ENCODE measurements at places on chromosomes 7 and 10.

DNA sequence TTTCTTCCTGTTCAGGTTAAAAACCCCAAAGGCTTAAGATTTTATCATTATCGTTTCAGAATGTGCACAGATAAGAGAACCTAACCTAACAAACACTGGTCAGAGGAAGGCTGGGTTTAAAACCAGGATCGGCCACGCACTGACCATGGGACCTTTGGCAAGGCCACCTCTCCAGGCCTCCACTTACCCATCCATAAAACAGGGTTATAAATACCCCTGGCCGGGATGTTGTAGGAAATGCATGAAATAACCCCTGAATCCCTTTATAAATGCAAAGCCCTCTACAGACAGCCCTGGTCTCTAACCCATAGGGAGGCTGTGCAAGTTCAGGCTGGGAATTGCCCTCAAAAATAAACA lies 418 bp downstream of the DEPP1 start:
- no peak for DNase-seq

DNA sequence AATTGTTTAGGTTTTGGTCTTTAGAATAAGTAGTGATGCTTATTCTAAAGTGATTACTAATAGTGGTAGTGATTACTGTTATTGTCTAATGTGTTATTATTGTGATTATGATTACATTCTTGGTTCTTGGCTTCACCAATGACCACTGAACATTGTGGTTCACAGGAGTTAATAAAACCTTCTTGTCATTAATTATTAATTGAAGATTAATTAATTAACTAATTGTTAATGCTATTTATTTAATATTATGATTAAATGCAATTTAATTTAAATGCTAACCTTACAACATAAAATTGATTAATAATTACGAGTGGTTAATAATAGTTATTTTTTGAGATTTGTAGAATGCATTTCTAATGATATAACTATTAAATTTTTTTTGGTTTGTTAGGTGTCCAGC lies 747.7 kb upstream of the POM121L12 start:
- no peak for DNase-seq

GRCh38 chr7:78020874-78021249 lies 222.3 kb downstream of the PHTF2 start:
- DNase-seq = no peak

- DNase-seq = no peak
Observed at GRCh38 chr10:5500162-5500670, 846 bp upstream of the CALML5 start.

DNA sequence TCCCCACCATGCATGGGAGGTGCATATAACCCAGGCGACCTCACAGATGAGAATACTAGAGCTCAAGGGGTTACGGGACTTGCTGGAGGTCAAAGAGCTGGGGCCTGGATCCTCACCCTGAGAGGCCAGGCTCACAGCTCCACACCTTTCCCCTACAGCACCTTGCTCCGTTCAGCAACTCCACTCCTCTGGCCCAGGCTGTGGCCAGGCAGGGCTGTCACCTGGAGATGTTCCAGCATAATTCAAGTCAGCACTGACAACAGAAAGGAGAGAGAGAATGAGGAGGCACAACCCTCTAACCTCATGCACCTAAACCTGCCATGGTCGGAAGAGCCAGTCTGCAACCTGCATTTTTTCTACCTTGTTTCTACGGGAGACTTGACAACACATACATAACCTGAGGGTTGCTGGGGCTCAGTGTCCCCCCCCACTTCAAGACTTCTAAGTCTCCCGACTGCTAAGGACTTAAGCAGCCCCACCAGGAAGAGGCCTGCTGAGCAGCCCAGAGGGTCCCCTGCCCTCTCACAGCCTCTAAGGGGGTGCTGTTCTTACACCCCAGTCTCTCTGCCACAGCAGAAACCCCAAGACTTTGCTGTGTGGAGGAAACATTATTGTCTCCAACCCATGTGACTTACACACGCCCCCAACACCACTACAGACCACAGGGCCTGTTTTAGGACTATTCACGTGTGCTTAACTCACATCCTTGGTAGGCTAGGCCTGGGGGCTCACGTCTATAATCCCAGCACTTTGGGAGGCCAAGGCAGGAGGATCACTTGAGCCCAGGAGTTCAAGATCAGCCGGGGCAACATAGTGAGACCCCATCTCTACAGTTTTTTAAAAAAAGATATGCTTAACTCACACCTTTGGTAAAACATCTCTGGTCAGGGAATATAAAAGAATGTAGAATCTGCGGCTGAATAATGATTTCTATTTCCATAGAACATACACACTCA lies 175.6 kb downstream of the FAM107B start:
- DNase-seq = no peak

- DNase-seq = no peak
Observed at GRCh38 chr10:132250481-132251475, 57.0 kb downstream of the STK32C start.

DNA sequence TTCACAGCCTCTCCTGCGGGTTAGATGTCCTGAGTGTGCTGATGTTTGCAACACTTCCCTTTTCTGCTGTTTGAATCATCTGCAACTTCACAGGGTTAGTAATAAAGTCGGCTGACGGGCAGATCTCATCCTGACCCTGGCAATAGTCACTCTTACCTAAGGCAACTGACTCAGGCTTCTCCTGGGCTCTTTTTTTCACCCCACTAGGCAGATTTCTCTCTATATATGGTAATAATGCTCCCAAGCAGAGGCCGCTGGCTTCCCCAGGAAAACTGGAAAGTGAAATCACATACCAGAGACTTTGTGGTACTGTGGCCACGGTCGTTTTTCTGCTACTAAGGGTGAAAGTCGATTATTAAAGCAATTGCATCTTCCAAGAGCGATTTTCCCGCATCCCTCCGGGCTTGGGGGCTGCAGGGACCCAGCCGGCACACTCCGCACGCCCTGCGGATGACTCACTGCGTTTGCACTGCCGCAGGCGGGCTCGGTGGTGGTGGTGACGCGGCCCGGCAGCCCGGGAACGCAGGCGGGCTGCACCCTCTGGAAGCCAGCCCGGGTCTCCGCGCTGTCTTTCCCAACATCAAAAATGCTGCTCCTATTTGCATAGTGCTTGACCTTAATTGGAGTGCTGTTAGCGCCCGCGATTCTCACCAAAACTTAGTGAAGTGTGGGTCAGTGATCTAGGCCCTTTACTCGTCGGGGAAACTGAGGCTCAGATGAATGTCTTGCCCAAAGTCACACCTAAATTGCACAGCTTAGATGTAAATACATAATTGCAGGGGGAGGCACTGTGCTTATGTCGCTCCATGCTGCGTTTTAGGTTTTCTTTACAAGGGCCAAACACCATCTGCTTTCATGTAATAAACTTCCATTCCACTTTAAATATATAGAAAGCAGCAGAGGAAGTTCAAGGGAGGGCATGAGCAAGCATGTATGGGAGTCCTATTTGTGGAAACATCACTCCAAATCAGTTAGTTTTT lies 47.6 kb upstream of the ITGB1 start:
- DNase-seq = peak; percentile 74

DNA sequence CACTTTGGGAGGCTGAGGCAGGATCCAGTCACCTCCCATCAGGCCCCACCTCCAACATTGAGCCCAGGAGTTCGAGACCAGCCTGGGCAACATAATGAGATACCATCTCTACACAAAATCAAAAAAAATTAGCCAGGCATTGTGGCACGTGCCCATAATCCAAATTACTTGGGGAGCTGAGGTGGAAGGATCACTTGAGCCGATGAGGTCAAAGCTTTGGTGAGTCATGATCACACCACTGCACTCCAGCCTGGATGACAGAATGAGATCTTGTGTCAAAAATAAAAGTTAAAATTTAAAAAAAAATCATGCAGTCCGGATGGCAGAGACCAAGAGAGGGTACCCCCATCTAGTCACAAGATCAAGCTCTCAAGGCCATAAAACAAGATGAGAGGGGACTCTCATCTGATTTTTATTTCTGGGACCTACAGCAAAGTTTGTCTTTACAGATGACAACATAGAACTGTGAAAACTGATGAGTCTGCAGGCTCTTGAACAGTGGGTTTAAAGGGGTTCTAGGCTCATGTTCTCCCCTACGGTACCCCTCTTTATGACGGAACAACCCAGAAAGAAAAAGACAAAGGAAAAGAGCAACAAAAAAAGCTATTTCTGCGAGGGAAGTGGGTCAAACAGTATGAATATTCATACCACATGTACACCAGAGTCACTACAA lies 28.9 kb upstream of the CREB3L2 start:
- no peak for DNase-seq

GRCh38 chr7:5607951-5608656 lies 173.4 kb downstream of the RNF216 start:
- no peak for DNase-seq

DNA sequence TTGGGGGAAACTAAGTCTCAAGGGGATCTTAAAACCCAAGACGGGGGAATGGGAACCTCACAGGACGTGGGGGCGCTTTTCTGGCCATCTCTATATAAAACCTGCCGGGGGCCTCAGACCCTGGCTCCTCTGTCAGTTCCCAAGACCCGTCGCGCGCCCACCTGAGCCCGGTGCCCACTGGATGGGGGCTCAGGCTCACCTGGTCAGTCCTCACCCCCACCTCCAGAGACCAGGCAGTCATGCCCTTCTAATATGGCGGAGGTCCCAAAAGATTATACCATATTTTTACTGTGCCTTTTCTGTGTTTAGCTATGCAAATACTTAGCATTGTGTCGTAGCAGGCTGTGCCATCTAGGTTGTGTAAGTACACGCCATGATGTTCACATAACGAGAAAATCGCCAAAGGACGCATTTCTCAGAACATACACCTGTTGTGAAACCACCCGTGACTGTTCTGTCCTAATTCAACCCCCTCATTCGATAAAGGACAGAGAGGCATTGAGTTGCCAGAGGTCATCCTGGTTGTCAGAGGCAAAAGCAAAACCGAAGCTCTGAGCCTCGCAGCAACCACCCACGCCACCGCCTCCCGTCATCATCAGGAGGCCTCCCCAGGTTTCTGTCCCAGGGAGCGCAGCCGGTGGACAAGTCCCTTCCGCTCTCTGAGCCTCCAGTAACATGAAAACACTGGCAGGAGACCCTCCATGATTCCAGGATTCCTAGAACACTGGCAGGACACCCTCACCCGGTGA lies 28.9 kb downstream of the OAT start:
- no peak for DNase-seq

DNA sequence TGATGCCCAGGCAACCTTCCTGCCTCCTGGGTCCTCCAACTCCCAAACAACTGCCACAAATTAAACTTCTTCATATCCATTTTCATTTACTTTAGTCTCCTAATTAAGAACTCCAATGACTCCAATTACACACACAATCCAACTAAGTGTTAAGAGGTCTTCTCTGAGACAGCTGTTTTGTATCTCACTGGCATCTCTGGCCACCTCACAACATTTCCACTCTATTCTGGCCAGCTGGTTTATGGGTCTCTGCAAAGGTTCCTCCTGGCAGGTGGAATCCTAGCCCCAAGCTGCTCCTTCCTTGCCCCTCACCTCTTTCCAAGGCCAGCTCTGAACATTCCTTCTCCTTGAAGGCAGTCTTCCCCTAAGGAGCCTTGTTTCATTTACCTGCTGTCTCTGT lies 123.1 kb upstream of the HPS1 start:
- DNase-seq = no peak

- peak; percentile 92 for DNase-seq
Observed at GRCh38 chr10:60944058-60944909, at the start of gene RHOBTB1. RHOBTB1 (minus strand) TSS chr10:60944185; CDS start chr10:60911542, 32,643 bp downstream.

- peak; percentile 92 for DNase-seq
Observed at GRCh38 chr7:1123715-1124114, 35.8 kb downstream of the GPER1 start.

- DNase-seq = no peak
Observed at GRCh38 chr10:91758303-91759146, 39.7 kb upstream of the TNKS2 start.

DNA sequence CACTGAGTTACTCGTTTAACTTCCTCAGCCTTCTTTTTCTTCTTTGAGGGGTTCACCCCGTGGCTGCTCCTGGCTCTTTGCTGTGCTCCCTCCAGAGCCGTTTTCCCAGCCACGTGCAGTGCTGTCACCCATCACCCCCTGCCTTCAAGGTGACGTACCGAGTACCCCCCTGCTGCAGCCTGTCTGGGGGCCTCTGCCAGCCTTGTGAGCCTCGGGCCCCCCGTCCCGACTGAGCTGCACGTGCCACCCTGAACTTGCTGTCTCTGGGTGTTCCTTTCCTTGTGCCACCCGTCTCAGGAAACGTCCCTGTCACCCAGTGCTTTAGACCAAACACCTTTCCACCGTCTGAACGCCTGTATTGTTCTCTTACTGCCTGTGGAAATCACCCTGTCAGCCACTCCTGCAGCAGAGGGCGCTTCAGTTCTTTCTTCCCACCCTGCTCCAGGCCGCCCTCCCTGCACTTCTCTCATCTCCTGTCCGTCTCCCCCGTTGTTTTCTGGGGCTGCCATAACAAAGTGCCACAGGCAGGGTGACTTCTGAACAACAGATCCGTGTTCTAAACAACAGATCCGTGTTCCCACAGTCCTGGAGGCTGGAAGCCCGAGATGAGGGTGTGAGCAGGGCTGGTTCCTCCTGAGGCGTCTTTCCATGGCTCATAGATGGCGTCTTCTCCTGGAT lies 44.6 kb downstream of the WDR37 start:
- DNase-seq = no peak

DNA sequence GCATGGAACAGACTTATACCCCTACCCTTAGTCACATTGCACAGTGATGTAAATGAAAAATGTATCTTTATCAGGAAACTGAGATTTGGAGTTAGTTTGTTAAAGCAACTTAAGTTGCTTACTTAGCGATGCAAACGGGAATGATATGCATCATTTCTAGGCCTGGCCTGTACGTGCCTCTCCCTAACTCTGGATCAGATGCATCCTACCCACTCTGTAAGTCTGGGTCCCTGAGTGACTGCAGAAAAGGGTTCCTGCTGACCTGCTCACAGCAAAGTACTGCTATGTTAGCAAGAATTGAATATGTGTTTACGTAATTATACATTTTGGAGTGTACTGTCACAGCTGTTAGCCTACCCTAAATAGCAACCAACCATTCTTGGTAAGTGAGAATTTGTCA lies 30.7 kb upstream of the PRTFDC1 start:
- DNase-seq = no peak

DNA sequence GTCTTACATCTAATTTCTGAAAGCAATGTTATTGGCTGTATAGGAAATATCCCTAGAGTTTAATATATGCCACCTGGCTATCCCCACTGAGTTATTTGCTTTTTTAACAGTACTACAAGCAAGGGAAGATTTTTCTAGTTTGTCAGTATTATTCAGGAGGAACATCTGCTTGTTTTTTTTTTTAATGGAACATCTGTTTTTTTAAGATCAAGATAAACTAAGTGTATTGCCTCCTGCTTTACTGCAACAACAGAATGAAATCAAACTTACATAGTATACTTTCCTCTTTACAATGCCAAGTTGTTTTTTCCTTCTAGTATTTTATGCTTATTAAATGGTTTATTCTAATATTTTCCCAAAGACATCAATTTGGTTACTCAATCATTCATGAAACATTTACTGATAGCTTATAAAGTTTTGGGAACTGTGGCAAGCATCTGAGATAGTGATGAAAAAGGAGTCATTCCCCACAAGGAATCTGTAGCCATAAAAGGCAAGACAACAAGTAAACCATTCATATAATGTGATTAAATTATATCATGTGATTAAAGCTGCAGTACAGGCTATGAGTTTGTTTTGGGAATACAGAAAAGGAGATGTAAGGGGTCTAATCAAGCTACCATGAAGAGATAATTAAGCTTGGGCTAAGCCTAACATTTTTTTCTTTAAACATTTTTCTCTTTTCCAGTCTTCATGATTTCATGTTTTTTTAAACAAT lies 17.4 kb downstream of the MTPN start:
- DNase-seq = no peak
